ENCODE measurements at places on chromosomes 3 and 15.

DNA sequence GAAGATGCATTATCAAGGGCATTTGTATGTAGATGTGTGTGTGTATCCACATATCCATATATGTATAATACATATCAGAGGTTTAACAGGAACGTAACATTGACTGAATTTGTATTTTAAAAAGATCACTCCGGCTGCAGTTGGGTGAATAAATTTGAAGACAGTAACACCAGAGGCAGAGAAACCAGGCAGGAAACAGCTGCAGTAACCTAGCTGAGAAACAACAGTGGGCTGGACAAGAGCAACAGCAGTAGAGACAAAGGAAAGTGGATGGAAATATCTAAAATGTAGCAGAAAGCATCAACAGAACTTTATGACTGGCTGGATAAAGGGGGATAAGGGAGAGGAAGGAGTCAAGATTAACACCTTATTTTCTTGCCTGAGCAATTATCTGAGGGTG lies 68.3 kb upstream of the SETMAR start:
- DNase-seq: no peak

- DNase-seq: no peak
Measured at GRCh38 chr3:12222775-12223485, 64.2 kb upstream of the TIMP4 start.

DNA sequence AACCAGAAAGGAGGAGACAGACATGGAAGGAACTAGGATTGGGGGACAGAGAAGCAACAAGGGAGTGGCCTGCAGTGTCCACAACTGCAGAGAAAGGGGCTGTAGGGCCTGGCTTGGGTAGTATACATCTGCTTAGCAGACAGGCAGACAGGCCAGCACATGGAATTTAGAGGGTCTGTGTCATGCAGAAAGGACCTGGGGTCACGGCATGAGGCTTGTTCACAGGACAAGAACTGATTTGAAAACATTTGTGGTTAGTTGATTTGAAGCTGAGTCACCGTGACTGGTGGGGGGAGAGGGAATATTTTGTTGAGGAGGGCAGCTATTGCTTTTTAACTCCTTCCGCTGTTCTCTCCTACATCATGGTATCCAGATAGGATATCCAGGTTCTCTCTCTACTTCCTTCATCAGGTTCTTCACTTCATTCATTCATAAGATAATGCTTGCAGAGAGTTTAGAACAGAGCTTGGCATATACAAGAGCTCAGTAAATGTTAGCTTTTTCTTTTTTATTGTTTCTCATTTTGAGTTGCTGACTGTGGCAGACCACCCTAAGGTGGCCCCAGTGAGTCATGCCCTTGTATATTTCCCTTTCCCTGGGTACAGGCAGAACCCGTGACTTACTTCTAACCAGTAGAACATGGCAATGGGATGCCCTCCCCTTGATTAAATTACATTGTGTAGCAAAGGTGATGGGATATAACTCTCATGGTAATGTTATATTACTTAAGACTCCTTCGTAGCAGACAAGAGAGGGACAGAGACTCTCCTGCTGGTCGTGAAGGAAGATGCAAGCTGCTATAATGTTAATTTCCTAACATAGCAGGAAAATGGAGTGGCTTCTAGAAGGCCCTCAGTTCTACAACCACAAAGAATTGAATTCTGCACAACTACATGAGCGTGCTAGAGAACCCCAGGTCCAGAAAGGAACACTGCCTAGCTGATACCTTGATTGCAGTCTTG lies 95.0 kb upstream of the NMNAT3 start:
- peak; percentile 97 for DNase-seq

GRCh38 chr3:160869825-160870224 lies 113.8 kb downstream of the PPM1L start:
- peak; percentile 81 for DNase-seq

GRCh38 chr3:94241986-94242385 lies 179.1 kb downstream of the NSUN3 start:
- DNase-seq: no peak

- no peak for DNase-seq
Measured at GRCh38 chr3:148100476-148100875, 597.2 kb upstream of the AGTR1 start.

DNA sequence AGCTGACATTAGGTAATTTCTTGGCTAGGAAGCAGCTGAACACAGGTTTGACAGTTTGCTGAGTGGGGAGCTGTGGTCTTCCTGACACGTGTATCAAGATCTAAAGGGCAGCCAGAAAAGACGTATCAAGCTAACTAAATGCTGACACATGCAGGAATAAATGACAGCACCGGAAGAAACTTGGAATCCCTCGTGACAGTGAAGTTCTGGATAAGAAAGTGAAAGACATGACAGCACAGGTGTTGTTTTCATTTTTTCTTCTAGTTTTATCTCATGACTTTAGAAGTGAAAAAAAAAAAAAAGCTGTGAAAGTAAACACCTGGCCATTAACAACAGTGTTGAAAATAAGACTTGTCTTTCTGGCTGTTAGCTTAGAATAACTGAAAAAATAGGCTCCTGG lies 48.7 kb downstream of the FGF7 start:
- no peak for DNase-seq

GRCh38 chr3:121963608-121964007 lies 58.4 kb downstream of the ILDR1 start:
- no peak for DNase-seq

GRCh38 chr3:185653949-185654757 lies 68.1 kb downstream of the SENP2 start:
- no peak for DNase-seq

DNA sequence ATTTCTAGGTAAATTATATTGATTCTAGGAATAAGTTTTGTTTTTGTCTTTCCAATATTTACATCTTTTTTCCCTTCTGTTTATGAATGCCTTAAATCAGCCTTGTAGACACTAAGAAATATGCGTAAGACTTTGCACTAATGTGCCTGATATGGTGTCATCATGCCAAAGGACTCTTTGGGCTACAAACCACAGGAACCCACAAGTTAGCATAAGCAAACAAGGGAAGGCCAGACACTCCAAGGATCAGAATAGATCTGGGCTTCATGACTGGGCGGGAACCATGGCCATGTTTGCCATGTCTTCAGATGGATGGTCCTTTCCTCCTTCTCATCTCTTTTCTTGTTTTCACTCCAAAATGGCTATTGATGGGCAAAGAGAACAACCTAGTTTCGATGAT lies 242.2 kb upstream of the CHRNA7 start:
- DNase-seq: no peak
